Stimulated activated CD8-positive, alpha-beta memory T cell treated with anti-CD3 and anti-CD28 coated beads, Interleukin-7, amount 100 ng/mL, for 1 hour (primary cell): ENCODE measurements at places on chromosomes 3 and 15.

DNA sequence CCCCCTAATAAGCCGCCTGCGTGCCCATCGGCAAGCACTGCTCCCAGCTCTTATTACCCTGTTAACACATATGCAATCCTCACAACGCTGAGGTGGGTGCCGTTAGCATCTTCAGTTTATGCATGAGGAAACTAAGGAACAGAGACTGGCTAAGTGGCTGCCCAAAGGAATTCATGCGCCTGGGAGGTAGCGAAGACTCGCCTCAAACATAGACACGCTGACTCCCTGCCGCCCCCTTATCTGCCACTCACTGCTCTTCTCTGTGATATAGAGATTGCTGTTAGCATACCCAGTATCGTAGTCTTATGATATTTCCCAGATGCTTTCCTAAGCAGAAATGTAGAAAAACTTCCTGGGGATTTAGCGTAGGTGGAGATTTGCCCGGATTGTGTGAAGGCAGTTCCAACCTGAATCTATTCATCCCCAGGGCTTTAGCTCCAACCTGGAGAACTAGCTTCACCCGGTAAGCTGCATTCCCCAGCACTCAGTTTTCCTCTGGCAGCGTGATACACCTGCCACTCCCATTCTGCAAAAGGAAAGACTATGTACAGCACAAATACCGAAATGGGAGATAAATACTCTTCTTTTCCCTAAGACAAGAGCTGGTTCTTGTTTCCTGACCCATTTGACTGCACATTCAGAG is 23.7 kb upstream of the CD47 start:
- no peak for DNase-seq

DNA sequence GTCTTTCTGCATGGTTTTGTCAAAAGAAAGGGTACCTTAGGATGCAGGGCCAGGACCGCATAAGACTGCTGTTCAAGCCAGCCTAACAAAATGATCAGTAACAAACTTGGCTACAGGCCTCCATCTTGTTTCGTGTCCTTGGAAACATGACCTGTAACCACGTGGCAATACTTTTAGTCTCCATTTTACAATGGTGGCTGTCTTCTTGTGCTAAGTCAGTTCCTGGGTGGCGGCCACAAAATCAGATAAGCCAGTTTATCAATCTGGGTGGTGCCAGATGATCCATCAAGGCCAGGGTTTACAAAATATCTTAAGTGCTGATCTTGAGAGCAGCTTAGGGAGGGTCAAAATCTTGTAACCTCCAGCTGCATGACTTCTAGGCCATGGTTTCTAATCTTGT is 57.1 kb upstream of the GK5 start:
- no peak for DNase-seq

GRCh38 chr15:65400760-65401610 is 21.8 kb downstream of the IGDCC4 start:
- DNase-seq = no peak

DNA sequence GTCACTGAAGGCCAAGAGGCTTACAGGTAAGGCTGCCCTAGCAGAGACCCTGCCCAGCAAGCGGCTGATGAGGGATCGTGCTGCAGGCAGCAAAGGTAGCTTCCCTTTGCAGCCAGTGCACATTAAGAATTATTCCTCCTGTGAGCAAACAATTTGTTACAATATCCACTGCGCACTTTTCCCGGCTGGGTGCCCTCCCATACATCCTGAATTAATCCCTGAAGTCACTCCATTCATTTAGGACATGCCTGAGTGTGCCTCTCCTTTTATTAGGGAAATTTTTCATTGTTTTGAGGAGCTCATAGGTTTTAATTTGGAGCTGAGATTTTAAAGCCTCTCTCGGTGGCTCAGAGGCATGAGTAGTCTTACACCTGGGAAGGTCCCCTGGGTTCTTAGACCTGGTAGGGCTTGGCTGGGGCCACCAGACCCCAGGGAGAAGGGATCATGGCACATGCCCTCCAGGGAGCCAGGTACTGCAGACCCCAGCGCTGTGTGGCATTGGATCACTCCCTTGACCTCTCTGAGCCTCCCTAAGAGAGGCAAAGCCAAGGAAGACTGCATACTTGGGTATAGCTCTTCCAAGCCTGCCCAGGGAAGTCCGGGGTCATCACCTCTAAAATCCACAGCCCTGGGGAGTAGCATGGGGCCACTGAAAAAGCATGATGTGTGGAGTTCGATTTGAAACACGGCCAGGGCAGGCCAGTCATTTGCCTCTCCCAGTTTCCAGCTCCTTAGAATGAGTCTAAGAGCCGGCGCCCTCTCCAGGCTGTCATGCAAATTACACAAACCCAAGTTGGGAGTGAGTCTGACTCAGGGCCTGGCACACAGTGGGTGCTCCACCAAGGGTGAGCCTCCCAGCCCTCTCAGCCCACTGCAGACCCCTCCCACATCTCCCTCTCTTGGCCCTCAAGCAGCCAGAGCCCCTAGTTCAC is 151.9 kb upstream of the LINGO1 start:
- DNase-seq = no peak

GRCh38 chr3:114308830-114309229 is 15.0 kb downstream of the TIGIT start:
- no peak for DNase-seq

- DNase-seq = no peak
These were observed 602.3 kb upstream of the SUCLG2 start for GRCh38 chr3:68256635-68257223.

- no peak for DNase-seq
These were observed 332.7 kb upstream of the THBS1 start for GRCh38 chr15:39248204-39248603.

DNA sequence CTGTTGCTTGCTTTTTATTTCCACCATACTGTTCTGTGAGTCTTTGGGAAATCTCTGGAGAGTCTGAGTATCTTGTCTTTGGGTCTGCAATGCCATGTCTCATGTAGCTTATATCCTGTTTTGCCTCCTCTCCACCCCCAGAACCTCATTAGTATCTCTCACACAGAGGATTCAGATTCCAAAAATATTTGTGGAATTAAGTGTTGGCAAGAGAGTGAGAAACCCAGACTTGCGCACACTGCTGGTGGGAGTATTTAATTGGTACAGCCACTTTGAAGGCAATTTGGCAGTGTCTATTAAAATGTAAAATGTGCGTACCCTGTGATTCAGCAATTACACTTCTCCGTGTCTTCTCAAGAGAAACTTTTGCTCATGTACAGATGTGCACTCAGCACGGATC is 68.6 kb downstream of the ZNF621 start:
- no peak for DNase-seq

DNA sequence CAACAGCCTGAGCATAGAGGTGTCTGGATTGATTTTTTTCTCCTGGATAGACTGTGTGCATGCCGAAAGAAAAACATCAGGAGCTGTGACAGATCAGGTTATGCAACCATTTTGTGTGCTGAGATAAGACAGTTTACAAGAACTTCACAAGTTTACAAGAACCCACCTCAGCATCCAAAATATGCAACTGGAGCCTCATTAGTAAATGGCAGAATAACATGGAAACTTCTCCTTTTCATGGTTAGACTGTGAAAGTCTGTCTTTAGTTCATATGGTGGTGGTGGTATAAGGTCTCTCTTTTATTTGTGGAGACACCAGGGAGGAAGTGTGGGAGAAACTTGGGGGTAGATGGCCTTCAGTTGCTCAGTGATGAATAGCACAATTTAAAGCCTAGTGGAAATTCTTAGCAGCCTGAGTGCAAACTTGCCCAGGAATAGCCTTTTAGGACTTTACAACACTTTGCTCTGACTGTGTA is 3.7 kb upstream of the ZNF609 start:
- DNase-seq = no peak

DNA sequence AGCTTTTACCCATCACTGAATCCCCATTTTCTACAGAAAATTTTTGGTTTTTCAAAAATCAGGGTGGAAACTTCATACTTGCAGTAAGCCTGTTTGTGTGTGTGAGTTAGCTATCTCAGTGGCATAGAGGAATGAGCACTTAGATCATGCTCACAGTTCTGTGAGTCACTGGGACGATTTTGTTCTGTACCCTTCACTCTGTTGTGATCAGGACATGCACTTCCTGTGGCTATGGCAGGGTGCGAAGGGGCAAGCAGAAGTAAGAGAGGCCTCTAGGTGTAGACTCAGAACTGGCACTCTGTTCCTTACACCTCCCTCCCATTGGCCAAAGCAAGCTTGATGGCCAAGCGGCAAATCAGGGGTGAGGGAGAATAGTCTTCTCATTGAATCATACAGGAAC is 11.6 kb downstream of the NIPA2 start:
- DNase-seq = no peak

DNA sequence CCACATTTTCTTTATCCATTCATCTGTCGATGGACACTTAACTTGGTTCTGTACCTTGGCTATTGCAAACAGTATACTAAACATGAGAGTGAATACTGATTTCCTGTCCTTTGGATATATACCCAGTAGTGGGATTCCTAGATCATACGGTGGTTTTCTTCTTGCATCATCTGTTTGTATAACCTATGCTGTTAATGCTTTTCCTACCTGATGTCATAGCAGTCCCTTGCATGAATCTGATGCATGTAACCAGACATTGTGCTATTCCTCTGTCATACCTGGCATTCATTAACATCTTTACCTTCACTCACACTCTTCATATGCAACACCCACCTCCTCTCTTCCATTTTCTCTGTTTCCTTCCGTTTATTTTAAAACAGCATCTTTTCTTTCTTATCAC is 185.2 kb downstream of the KLHL25 start:
- DNase-seq = no peak

DNA sequence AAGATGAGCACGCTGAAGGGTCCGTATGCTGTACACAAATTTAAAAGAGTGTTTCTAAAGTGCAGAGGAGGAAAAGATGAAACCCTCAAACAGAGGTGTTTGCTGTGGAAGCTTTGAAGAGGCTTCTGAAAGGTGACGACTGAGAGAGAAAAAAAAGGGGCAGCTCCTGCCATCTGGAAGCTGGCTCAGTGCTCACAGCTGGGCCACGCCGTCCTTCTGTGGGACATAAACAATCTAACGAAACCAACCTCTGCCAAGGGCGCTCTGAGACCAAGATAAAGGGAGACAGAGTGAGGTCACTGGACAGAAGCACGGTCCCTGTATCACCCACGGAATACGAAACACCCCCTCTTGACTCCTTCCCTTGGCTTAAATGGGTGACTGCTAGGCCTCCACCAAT is 96.3 kb upstream of the SLC6A6 start:
- DNase-seq = no peak

GRCh38 chr3:43094381-43094780 is 11.5 kb downstream of the POMGNT2 start:
- DNase-seq = no peak

GRCh38 chr3:113575206-113575605 is 42.9 kb downstream of the SIDT1 start:
- no peak for DNase-seq

- DNase-seq = no peak
These were observed 740 bp downstream of the MAGI1 start for GRCh38 chr3:66037986-66038369.

GRCh38 chr3:63863150-63864007 is at the start of the genes ATXN7 and THOC7:
ATXN7 (plus strand) TSS chr3:63863867; CDS start chr3:63912599, 48,732 bp downstream.
THOC7 (minus strand) TSS chr3:63863805; CDS start chr3:63863790, 15 bp downstream.
- DNase-seq = peak; percentile 41

DNA sequence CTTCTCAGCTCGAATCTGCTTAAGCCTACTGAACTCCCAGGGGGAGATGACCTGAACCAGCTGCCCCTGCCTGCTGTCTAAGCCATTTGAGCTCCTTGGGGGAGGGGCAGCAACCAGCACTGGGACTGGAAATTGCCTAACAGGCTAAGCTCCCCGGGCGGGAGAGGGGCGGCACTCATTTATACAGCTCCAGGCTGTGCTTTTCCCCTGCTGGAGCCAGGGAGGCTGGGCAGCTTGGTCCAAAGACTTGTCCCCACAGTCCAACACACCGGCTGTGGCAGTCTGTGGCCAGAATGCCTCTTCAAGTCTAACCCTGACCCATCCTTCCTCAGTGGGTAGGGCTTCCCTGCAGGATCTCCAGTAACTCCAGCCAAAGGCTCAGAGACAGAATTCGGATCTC is 1241.5 kb downstream of the ROBO2 start:
- no peak for DNase-seq

- no peak for DNase-seq
These were observed 36.9 kb downstream of the FAM3D start for GRCh38 chr3:58629629-58630028.

GRCh38 chr3:130857336-130858026 is 36.4 kb upstream of the ATP2C1 start:
- no peak for DNase-seq

DNA sequence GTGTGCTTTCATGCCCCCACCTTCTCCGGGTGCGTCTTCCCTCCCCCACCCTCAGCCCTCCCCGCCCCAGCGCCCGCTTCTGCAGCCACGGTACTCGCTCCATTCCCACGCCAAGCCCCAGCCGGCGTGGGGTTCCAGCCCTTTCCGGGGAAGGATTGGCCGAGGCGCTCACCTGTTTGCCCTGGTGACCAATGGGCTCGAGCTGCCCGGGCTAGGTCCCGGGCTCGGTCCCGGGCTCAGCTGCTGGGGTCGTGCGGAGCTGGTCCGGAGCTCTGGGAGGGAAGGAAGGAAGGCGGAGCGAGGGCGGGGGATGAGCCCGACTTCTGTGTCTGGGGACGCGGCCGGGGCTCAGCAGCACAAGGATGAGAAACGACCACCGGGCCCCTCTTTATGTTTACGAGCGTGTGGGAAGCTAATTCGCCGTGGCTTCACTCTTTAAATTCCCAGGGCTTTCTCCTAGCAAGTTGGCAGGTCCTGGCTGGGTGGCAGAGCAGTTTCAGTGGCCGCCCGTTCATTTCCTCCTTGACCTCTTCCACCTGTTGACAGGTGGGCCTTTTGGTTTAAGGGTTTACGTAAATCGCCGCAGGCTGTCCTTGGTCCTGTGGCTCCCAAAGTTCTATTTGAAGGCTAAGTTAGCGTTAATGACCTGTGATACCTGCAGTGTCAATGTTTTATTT is at the start of gene IGSF10:
IGSF10 (minus strand) TSS at position 288 of the 677 bp plus-strand sequence. CDS start 2,352 bp downstream, outside the sequence.
- DNase-seq = no peak

DNA sequence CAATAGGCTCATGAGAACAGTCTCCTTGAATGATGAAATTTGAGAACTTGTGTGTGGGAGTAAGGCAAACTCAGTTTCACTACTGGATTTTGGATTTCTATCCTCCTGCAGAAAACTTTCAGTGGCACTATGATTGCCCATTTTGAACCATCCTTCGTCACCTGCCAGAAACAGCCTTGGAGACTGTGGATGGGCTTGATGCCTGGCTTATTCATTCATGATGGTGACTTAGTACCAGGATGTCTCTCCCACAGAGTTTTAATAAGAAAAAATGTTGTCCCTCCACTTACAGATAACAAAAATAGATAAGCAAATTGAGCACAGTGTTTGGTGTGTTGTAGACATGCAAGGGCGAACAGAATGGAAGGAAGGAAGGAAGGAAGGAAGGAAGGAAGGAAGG is 53.5 kb upstream of the CPNE4 start:
- DNase-seq = no peak
